Kidney tubule cell (primary cell): ENCODE measurements at places on chromosomes 2 and 18.

GRCh38 chr2:231781798-231782726 lies 980 bp upstream of the PDE6D start:
- peak; percentile 50 for DNase-seq

- no peak for DNase-seq
Observed at GRCh38 chr18:4193086-4193485, 262.0 kb downstream of the DLGAP1 start.

- DNase-seq, result no peak
Observed at GRCh38 chr2:210172219-210172575, 988 bp upstream of the KANSL1L start.

- no peak for DNase-seq
Observed at GRCh38 chr2:41966920-41967319, 80.9 kb upstream of the PKDCC start.

DNA sequence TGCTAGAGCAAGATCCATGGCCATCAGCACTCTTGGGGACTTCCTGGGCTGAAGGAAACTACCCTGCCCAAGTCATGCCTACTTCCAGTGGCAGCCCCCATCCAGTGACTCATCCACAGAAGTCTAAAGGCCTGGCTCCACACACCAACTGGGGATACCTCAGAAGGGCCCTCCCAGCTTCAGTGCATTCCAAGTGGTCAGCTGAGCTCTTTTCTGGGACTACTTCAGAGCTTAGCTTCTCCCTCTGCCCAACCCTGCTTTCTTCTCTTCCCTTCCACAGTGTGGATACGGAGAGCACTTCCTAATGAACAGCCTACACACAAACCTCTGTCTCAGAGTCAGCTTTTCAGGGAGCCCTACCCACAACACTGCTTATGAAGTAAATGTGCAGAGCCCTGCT lies 66.5 kb downstream of the CLHC1 start:
- peak; percentile 83 for DNase-seq

- DNase-seq, result no peak
Observed at GRCh38 chr2:70182689-70183088, 8.1 kb downstream of the C2orf42 start.

DNA sequence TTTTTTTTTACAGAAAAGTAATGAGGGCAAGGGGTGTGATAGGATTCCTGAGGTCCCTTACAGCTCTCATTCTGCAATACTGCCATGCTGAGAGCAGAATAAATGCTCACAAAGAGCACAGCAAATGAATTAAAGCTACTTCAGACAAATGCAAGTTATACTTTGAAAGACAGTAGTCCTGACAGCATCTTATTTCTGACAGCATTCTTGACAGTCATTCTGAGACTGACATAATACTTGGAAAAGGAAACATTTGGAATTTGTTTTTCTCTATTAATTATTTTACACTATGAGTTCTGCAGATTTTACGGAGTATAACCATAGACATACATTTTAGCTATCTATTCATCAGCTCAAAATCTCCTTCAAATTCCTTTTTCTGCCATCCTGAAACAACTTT lies 935.2 kb upstream of the FAM98A start:
- no peak for DNase-seq

GRCh38 chr18:74381621-74382295 lies 66.1 kb downstream of the C18orf63 start:
- no peak for DNase-seq

DNA sequence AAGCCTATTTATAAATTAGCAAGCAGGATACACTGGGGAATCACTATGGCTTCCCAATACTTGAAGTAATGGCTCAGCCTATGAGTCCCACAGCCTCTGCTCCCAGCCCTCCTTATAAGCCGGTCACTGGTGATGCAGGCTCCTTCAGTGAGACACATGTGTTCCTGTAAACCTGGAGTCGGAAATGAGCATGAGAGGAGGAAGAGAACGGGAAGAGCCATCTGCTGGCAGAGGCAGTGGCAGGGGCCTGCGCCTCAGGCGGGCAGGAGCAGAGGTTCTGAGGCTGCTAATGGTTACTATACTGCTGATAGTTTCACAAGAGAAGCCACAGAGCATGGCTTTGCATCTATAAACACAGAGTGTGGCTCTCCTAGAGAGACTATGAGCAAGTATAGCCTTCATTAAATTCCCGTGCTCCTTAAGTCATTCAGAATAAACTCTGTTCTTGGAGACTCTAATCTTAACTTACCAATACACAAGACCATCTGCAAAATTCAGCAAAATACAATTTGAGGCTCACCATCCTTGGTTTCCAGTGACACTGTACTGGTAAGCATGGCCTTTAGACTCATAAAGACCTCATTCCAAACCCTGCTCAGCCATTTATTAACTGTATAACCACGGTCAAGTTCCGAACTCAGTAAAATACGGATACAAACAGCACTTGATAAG lies 63.3 kb downstream of the FBXO15 start:
- DNase-seq, result no peak

DNA sequence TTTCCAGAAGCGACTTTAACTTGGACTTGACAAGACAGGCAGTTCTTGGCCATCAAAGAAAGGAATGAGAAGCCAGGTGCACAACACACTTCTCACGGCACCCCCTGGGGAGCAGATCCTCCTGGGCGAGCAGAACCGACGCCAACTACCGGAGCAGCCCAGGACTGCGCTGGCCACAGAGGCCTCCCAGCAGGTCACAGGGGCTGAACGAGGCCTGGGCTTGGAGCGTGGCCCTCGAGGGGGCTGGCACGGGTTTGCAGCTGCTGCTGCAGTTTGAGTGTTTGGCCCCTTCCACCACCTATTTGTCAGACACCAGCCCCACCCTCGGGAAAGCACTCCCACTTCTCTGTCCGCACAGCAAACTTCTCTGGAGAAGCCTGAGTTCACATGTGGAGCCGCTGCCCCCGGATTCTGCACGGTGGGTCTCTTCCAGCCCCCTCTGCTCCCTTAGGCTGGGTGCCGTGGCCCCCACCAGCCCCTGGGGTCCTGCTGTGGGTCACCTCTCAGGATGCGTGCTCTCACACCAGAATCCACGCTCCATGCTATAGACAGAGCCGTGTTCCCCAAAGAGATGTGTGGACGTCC lies 306.7 kb upstream of the SALL3 start:
- no peak for DNase-seq

DNA sequence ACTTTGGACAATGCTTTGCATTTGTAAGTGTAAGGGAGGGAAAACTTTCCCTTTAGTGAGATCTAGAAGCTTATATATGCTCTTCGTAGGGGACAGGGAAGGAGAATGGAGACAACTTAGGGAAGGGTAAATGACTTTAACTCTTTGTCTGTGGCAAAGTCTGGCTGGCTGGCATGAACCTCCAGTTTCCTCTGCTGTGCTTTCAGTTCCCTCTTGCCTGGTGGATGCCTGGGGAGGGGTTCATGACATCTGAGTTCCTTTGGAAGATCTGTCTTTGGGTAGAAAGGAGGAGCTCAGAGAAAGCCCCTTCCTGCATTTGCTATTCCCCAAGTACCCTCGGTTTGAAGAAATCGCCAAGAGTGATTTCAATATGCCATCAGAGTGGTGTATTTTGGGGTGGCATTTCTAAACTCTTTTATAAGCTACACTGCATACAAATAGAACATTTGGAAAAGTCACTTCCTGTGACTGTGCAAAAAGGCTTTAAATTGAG lies 143.6 kb downstream of the VAPA start:
- DNase-seq, result no peak

GRCh38 chr2:144389151-144389929 lies 130.6 kb downstream of the ZEB2 start:
- no peak for DNase-seq

GRCh38 chr2:32614084-32614483 lies 13.8 kb upstream of the TTC27 start:
- DNase-seq, result no peak

- no peak for DNase-seq
Observed at GRCh38 chr2:86319700-86320580, 17.5 kb downstream of the REEP1 start.

GRCh38 chr18:55239740-55240139 lies 280.5 kb upstream of the CCDC68 start:
- no peak for DNase-seq

- DNase-seq, result peak; percentile 89
Observed at GRCh38 chr2:219987830-219988229, 360.4 kb downstream of the SLC4A3 start.

- no peak for DNase-seq
Observed at GRCh38 chr18:40866968-40867367, 1088.1 kb upstream of the PIK3C3 start.

- peak; percentile 31 for DNase-seq
Observed at GRCh38 chr2:16931441-16931840, 265.8 kb upstream of the CYRIA start.

DNA sequence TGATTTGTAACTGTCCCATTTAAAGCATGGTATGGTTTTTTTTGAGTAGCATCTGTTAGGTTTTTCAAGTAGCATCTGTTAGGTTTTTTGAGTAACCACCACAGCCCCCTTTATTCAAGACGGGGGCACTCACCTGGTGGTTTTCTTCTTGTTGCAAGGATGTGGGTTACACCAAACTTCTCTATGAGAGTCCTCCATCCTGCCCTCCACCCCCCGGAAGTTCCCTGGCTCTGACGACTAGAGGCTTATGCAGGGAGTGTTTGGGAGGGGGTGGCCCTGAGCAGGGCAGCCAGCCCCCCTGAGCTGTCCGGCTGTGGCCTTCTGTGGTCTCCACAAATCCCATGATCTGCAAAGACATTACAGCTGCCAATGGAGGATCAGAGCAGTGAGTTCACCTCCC lies 39.3 kb downstream of the MTCL1 start:
- no peak for DNase-seq

DNA sequence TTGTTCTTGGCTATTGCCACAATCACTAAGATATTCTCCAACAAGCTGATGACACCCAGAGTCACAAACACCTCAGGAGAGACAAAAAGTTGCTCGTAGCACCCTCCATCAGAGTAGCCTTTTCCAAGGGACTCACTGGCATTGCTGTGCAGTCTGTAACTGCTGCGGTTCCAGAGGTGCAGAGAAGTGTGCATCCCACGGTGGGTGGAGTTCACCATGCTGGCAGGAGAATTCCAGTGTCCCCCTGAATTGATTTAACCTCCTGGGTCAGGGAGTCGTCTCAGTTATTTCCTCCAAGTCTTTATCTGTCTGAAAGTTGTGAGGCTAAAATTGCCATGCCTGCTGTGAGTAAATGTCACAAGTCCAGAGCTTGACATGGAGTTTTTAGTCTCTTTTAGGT lies 443 bp downstream of the MC4R start:
- no peak for DNase-seq

GRCh38 chr2:5589183-5589582 lies 103.0 kb upstream of the SOX11 start:
- DNase-seq, result no peak

GRCh38 chr2:163467251-163467630 lies 268.6 kb downstream of the FIGN start:
- no peak for DNase-seq

DNA sequence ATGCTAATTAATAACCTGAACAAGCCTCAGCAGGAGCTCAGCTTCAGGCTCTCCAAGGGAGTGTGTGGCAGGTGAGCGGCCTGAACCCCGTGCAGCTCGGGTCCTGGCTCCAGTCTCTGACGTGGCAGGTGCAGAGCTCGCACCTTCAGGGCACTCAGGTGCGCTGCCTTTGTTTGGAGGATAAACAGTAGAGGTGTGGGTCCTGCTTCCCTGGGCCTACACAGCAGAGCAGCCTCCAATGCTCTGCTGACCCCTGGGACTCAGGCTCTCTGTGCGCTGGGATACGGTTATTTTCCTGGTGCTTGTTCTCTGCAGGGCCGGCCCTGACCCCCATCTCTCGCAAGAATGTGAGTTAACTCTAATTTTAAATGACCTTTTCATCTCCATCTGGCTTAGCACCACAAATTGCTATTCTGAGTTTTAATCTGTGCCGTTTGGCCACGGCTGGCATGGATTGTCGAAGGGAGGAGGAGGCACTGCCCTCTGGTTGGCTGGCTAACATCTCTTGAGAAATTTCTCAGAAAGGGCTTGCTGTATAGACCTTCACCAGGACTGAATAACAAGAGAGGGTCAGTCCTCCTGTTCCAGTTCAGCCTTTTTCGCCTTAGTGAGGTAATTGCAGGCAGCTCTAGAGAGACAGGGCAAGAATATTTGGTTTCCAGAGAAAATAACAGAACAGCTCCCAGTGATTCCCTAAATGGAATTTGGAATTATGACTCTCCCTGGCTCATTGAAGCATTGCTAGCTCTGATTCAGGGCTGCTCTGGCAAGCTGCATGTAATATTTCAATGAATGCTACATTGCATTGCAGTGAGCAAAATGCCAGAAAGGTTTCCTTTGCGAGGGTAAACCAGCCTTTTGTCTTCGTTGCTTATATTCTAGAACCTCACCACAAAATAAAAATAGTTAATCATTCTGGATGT lies 161.8 kb downstream of the DCDC2C start:
- no peak for DNase-seq

- peak; percentile 48 for DNase-seq
Observed at GRCh38 chr2:42795841-42796301, 3.5 kb upstream of the HAAO start.

DNA sequence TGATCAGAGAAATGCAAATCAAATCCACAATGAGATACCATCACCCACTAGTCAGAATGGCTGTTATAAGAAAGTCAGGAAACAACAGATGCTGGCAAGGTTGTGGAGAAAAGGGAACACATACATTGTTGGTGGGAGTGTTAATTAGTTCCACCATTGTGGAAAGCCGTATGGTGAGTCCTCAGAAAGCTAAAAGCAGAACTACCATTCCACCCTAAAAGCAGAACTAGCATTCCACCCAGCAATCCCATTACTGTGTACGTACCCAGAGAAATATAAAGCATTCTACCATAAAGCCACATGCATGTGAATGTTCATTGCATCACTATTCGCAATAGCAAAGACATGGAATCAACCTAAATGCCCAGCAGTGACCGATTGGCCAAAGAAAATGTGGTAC lies 60.7 kb downstream of the ANKRD62 start:
- no peak for DNase-seq

GRCh38 chr2:28683100-28683706 lies 68.4 kb upstream of the PPP1CB start:
- peak; percentile 89 for DNase-seq

DNA sequence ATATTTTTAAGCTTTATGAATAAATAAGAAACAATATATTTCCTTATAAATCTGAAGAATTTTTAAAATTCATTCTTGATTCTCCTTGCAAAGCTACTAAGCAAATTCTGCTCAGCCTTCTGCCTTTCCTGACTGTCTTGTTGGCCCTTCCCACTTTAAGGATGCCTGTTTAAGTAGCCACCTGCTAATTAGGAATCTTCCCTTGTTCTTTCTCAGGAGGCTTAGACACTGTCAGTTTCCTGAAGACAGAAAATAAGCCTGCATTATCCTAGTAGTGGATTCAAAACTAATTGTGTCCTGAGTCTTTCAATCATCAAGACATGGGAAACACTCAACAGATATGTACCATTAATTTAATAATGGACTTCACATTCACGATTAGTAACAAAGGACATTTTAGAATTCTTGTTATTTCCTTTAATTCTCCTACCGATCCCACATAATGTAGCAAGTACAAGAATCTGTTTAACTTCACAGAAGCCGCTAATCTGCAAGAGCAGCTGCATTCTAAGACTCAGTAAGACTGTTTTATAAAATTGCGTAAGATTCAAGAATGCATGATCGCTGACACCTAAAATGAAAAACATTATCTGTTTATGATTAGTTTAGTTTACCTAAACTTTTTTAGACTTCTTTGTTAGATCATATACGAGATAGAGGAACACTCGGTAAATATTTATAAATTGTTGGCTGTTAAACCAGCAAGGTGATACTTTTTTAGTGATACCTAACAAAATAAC lies 445.4 kb upstream of the DSEL start:
- DNase-seq, result no peak

- DNase-seq, result no peak
Observed at GRCh38 chr18:37608876-37609275, 43.3 kb upstream of the CELF4 start.
